ENCODE measurements at places on chromosomes 6 and 20. TPM values are rescaled to one million over a fixed set of nuclear protein-coding genes. Genes with fewer than 3 reads are reported as not detected.

DNA sequence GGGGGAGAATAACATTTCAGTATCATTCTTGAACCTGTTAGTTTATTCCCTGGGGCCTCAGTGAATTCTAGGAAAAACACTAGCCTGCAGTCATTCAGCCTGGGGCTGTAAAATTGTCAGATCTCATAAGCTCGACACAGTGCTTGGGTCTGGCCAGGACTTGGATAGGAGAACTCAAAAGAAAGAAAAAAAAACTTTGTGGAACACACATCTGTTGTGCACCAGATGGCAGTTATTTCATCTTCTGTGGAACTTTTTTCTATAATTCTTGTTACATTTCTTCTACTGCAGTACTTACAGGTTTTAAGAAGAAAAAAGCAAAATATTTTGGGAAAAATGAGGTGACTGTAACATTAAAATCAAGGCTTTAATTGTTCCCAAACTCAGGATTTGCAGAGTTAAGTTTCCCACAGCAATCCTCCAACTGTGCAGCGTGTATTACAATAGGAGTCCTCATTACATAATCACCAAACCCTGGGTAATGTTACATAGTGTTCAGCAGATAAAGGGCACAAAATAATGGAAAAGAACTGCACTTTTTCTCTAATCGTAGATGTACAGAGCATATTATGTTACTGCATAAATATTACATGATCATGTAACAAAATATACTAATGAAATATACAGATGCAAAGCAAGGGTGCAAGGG lies 531.1 kb upstream of the CITED2 start:
- DNase-seq, result no peak

DNA sequence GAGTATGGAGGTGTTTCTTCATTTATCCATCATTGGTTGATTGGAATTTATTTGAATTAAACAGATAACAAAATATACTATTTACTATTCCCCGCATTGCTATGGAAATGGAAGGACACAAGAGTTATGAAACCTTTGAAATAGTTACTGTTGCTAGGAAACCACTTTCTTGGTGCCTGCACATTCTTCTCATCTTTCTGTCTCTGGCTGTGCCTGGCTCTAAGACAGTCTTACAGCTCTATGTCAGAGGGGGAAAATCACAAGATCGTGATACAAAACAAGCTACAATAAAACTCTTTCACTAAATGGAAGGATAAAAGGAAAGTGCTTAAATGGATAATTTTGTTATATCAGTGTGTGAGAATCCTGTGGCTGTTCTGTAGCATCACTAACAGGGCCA lies 453.0 kb downstream of the LMBRD1 start:
- DNase-seq, result no peak

- no peak for DNase-seq
Measured at GRCh38 chr6:36765594-36766398, 68.2 kb downstream of the RAB44 start.

Gene BPIFB1
- not detected for polyA plus RNA-seq

Measured in keratinocyte (primary cell).